ENCODE measurements at places on chromosomes 1 and 21.

DNA sequence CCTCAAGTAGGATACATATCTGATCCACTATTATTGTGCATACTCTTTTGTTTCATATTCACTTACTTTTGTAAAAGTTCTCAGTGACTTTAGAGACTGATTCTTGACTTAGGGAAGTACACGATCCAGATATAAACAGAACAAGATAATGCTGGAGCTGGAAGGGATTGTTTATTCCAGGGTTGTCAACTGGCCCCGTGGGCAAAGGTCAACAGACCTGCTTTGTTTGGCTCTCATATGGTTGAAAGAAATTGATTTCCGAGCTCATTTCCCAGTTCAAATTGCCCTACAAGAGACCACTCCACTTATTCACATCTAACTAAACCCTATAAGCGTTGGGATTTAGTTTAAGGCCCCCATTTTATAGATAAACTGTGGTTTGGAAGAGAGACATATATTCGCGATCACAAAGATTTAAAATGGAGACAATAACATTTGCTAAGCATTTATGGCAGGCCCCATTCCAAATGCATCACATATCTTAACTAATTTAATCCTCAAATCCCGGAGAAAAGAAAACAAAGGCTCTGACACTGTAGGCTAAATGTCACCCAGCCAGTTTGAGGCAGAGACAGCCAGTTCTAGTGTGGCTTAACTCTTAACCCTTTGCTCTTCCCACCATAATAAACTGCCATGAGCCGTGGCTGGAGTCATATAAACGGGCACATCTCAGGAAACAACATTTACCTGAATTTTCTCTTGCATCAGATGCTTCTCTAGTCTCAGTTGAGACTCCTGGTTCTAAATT lies 20.6 kb downstream of the REG4 start:
- DNase-seq: no peak

DNA sequence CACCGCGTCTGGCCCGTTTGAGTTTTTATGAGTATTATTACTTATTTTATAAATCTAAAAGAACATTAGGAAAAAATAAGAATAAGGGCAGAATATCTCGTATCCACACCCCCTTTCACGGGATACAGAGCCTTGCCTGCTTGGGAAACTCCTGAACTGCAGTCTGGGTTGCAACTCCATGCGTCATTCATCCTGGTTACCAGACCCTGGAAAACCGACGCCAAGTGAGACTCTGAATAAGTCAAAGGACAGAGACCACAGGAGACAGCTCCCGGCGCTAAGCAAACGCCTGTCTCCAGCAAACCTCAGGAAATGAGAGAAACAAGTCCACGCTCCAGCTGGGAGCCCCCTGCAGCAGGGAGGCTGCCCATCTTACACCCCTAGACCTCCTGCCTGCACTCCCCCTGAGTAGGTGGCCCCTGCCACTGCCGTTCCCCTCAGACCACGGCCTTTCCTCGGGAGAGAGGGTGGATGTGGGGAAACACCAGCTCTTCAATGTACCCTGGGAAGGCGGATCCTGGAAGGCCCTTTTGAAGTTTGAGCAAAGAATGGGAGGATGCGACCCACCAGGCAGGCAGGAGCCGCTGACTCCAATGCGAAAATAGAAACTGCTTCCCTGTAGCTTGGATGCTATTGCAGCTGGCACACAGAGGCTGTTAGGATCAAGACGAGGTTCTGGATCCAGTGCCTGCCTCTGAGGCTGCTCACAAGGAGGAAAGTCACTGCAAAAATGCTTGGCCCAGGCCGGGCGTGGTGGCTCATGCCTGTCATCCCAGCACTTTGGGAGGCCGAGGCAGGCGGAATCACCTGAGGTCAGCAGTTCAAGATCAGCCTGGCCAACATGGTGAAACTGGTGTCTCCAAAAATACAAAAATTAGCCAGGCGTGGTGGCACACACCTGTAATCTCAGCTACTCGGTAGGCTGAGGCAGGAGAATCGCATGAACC lies 37.7 kb upstream of the GPR157 start:
- no peak for DNase-seq

GRCh38 chr21:36765229-36765628 lies 66.3 kb downstream of the SIM2 start:
- no peak for DNase-seq

GRCh38 chr1:193358419-193358818 lies 172.0 kb upstream of the B3GALT2 start:
- DNase-seq: no peak

- no peak for DNase-seq
Measured at GRCh38 chr1:8847990-8848389, 30.5 kb downstream of the ENO1 start.

DNA sequence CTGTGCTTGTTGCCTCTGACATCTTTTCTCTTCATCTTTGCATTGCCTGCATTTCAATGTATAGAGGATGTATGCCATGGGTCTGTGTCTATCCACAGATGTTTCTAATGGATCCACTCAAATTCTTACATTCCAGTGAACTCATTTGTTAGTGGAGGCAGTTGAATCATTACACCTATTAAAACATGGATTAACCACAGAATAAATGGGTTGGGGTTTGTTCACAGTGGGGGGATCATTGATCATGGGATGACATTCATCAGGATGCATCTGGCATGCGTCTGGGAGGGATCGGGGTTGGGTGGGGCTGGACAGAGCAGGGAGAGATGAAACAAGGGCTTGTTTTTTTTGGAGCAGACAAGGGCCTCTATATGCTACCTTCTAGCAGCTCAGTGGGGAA lies 182.5 kb downstream of the RHOU start:
- DNase-seq: no peak

- no peak for DNase-seq
Measured at GRCh38 chr1:29677028-29678024, 441.0 kb downstream of the PTPRU start.

DNA sequence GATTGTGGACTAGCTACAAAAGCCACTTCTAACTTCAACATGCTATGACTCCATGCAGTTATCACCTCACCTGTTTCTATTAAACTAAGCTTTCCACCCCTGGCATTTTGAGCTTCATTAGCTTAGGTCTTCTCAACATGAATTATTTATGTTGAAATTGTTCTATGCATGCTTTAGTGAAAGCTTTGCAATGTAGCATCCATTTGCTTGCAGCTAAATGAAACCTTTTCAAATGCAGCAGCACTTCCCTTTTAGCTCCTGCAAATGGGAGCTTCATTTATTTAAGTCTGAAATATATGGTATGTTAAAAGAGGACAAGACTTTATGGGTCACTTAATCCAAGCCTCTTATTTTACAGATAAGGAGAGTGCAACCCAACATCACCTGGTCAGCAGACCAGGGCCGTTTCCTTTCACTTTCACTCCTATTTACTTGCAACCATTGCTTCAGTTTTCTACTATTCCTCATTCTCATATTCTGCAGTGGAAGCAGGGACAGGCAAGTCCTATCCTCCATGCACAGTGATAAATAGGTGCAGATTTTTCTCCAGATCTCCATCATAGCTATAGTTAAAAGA lies 56.4 kb upstream of the SAMSN1 start:
- no peak for DNase-seq

DNA sequence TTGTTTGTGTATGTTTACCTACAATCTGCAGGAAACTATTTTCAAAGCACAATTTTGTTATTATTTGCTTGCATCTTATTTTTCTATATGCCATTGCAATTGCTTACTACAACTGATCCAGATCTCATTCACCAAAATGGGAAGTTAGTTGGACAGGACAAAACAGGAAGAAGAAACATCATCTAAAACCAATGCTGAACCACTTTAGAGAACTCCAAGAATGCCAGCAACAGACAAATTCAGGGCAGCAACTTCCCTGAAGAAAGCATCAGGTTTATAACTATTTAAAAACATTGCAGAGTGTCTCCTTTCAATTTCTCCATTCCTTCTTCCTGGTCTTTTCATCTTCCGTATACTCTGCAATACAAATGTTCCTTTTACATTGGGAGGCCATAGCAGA lies 82.4 kb upstream of the SMYD2 start:
- no peak for DNase-seq

- DNase-seq: no peak
Measured at GRCh38 chr1:226397011-226397926, 10.6 kb downstream of the PARP1 start.

DNA sequence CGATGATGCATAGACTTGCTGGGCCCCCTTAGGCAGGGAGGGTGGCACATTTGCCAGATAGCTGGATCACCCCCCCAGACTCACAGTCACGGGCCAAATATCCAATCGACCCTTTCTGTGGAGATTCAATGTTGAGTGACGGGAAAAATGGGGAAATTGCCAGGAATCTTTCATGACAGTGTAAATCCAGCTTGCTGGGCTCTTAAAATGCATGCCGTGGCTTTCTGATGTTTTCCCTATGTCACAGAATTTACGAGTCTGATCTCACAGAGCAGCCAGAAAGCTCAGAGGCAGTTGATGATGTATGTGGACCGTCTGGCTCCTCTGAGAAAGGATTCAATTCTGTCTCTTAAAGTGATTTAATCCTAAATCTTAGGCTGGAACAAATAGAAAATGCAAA lies 150.1 kb upstream of the ZNF644 start:
- DNase-seq: no peak

DNA sequence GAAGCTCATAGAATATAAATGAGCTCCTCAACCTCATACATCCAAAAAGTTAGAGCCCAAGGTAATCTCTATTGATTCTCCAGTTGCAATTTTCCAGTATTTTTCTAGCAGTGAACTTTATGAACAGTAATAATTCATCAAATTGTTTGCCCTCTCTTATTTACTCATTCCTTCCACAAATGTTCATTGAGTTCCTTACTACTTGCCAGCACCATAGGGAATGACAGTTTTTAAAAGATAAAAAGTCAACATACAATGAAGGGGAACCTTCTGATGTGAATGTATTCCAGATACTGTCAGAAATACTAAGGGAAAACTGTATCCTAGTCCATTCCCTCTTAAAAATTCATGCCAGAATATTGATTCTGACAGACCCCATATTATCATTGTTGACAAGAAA lies 277.0 kb upstream of the C1orf87 start:
- DNase-seq: no peak

DNA sequence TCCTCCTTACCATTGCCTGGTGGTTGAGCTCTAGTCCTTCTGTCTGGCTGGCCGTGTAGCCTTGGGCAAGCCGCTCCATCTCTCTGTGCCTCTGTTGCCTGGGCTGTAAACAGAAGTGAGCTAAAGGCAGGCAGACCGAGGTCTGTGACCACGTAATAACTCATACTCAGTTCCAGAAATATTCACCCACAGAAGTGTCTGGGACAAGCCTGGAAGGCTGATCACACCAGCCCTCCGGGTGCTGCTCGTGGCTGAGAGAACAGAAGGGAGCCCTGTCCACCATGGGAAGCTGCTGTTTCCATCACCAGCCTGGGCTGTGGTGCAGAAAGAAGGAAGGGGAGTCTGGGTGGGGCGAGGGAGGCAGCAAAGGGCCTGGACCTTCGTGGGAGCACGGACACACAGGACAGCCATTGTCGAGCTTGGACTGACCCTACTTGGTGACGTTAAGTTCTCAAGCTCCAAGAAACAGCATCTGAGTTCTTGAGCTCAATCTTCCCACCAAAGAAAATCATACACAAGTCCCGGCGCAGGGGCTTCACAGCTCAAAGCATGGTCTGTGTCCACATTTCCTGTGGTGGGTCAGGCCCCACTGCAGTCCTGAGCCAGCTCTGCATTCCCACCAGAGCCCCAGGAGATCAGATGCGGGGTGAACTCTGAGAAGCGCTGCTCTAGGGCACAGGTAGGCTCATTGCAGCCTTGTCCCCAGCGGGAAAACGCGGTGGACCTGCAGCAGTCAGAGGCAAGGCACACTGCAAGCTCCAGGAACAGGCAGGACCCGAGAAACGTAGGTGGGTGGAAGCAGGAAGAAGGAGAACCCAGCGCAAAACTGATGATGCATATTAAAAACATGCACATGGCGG lies 61.8 kb downstream of the RUNX3 start:
- DNase-seq: no peak

GRCh38 chr1:169928438-169929209 lies 34.9 kb upstream of the SCYL3 start:
- peak; percentile 4 for DNase-seq

DNA sequence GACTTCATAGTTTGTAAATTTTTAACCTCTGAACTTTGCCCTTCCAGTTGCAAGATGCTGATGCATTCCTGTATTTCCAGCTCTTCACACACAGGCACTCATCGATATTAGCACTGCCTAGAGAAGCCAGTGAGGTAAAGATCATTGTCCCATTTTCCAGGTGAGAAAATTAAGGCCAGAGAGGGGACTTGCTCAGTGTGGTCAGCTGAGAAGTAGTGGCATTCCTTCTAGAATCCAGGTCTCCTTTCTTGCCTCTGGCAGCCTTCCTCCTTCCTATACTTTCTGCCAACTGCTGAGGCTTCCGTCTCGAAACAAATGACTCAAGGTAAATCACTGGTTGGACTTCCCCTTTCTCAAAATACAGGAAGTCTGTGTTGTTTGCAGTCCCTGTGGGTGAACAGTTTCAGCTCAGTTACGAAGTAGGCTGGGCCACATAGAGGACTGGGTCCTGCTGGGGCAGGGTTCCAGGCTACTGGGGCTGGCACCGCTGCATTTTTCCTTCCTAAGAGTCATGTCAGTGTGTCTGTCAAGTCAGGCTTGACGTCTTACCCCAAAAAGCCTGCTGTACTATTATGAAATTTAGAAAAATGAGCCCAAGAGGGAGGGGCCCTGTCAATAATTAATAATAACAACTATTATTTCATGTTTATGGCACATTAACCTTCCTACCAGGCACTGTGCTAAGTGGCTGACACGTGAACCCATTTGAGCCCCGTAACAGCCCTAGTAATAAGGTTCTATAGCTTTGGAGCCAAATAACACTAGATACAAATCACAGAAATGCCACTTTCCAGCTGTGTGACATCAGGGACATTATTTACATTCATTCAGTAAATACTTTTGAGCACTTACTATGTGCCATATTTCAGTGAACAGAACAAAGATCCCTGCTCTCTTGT lies 16.6 kb upstream of the RNF19B start:
- no peak for DNase-seq

- no peak for DNase-seq
Measured at GRCh38 chr1:114756009-114756892, 1.5 kb downstream of the CSDE1 start.

DNA sequence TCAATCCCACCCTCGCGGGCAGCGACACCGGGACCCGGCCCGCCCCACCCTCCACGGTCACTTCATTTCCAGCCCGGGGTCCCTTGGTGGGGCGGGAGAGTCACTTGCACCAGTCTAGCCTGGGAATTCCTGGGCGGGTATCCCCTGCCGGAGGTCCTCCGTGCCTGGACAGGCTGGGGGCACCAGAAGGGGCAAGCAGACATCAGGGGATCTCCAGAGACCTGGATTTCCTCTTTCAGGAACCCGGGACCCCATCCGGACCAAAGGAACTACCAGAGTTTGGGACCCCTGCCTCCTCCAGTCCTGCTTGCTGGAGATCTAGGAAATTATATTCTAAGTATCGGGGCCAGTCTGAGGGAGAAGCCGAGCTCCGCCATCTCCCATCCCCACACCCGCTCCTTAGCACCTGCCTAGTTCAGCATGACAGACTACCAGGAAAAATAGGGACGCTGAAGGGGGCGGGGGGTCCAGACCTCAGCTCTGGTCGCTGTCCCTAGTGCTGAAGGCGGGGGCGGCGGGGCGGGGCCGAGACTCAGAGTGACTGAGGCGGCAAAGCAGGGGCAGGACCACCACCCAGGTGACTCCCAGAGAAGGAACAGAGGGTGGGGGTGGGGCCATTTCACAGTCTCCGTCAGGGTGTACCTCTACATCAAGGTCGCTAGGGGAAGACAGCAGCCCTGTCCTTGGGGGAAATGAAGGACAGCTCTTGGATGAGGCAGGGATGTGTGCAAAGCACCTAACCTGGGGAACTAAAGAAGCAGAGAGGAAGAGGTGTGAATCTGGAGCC lies 832 bp downstream of the HCN3 start:
- DNase-seq: peak; percentile 70

Data from NCI-H1436 treated with DMSO at 0.1 percent for 48 hours (cell line).